AG20443 (cell line): ENCODE measurements at places on chromosomes 12 and 14.
A peak's percentile ranks its signal among the peaks of the same experiment; 100 is the strongest.

- no peak for DNase-seq
Measured at GRCh38 chr12:98420461-98420860, 94.9 kb upstream of the TMPO start.

DNA sequence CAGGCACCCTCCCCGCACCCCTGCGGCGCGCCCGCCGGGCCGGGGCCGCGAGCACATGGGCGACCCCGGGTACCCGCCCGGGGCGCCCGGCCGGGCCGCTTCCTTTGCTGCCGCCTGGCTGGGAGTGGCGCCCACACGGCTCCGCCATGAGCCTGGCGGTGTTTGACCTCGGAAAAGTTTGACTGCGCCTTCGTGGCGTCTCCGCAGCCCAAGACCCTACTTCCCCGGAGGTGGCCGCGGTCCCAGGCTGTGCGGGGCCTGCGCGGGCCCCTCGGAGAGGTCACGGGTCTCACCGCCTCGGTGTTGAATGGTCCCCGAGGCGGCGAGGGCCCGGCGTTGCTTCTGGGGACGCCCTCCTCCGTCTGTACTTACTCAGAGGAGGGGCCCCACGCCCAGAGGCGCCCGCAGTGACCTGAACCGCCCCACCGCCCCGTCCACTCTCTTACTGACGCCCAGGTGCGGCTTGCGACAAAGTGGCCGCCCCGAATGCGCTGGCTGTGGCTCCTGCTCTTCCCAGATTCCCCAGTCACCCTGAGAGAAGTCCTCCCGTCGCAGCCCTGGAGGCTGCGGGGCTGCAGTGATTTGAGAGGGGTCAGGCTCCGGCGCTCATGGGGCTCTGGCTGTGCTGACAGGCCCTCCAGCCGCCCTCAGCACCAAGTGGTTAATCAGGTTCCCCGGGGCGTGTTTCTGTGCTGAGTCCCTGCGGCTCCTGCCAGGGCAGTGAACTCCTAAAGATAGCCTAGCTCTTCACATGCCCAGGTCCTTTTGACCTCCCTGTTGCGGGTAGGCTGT is 5.8 kb downstream of the KMT5A start:
- DNase-seq = peak; percentile 47

- DNase-seq = no peak
Measured at GRCh38 chr12:45548426-45548825, 181.1 kb upstream of the ARID2 start.

DNA sequence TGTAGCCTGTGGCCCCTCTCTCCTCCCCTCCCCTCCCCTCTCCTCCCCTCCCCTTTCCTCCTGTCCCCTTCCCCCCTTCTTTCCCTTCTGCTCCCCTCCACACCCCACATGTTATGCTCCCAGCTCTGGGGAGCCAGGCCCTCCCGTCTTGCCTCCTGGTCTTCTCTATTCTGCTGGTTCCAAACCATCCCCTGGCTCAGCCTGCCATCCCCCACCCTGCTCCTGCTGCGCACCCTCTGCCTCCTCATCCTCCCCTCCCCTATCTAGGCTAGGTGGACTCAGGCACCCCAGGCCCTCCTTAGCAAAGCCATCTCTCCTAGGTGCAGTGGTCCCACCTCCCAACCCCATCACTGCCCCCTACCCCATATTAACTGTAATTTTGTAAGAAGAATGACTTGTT is 99.5 kb downstream of the CALM1 start:
- DNase-seq = peak; percentile 2

DNA sequence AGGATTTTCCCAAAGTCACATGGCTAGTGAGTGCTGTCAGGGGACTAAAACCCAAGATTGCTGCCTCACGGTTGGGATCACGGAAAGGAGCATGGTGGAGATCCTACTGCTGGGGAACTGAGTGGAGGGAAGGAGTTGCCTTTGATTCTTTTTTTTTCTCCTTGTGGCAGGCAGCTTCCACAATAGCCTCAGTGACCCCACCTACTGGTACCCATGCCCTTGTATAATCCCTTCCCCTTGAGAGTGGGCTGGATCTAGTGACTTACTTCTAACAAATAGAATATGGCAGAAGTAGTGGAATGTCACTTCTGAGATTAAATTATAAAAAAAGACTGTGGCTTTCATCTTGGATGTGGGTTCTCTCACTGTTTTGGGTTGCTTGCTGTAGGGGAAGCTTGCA is 135.7 kb downstream of the DICER1 start:
- DNase-seq = no peak
